ENCODE measurements at places on chromosomes 1 and 21. TPM values are rescaled to one million over a fixed set of nuclear protein-coding genes. Genes with fewer than 3 reads are reported as not detected.

GRCh38 chr1:4028139-4028501 lies 128.0 kb upstream of the C1orf174 start:
- DNase-seq = no peak

DNA sequence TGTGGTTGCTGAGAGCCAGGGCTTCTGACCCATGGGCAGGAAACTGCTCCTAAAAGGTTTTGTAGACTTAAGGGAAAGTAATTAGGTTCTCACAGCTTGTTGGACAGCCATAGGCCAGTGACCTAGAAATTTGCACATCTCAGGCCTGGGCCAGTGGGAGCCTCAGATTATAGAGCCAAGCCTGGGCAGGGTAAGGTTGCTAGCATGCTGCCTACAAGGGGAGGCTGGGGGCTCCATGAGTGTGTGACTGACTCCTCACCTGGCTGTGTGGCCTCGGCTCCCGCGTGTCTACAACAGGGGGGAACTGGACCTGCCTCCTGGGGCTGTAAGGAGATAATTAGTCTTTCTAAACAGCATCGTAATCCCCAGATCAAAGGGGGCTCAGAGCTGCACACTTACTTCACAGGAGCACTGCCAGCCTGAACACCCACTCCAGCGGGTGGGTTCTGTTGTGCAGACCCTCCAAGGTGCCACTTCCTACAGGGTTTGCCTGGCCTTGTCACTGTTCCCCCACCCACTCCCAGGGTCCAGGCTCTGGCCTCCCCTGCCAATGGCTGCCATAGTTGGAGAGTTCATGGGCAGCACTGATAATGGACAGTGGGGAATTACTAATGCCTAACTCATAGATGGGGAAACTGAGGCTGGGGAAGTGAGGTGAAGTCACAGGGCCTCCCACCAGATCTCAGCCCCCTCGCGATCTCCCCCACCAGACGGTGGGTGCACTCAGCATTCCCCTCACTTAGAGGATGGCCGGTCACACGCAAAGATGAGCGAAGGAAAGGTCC lies 230.4 kb upstream of the TMEM51 start:
- DNase-seq = no peak

DNA sequence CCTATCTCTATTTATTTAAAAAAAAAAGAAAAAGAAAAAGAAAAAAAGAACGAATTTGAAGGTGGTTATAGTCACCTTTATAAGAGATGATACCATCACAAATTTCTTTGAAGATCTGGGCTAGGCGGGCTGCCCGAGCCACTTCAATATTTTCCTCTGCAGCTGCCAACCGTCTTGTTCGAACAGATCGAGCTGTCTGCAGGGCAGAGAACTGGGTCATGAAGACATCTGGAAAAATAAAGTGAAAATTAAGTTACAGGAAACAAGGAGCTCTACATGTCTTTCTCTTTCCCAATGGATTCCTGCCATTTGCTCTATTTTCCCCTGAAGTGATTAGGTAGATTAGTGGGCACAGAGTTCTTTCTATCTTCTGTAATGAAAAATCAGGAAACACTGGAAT lies 31.9 kb downstream of the RUSC1 start:
- DNase-seq = no peak

- no peak for DNase-seq
Observed at GRCh38 chr1:228997721-228998144, 262.5 kb downstream of the RHOU start.

- DNase-seq = no peak
Observed at GRCh38 chr1:68819190-68819829, 322.4 kb upstream of the DEPDC1 start.

- DNase-seq = no peak
Observed at GRCh38 chr1:201127755-201128455, 921 bp upstream of the ASCL5 start.

Gene CSF3R
- 0.31 TPM for total RNA-seq

Gene FMO5
- 0.57 TPM for total RNA-seq

Gene TSACC
- 3.6 TPM for total RNA-seq

Gene LENEP
- total RNA-seq = 0.67 TPM

Gene DNALI1
- total RNA-seq = 0.36 TPM

Gene RAB7B
- 0.05 TPM for total RNA-seq
